ENCODE measurements at places on chromosomes 4 and X.

- no peak for DNase-seq
Observed at GRCh38 chr4:26299254-26299882, 21.4 kb upstream of the RBPJ start.

GRCh38 chr4:159191989-159192388 lies 89.1 kb downstream of the RAPGEF2 start:
- DNase-seq: no peak

GRCh38 chr4:51884055-51884454 lies 41.1 kb downstream of the DCUN1D4 start:
- DNase-seq: no peak

- DNase-seq: no peak
Observed at GRCh38 chr4:78652282-78652876, 100.8 kb downstream of the ANXA3 start.

DNA sequence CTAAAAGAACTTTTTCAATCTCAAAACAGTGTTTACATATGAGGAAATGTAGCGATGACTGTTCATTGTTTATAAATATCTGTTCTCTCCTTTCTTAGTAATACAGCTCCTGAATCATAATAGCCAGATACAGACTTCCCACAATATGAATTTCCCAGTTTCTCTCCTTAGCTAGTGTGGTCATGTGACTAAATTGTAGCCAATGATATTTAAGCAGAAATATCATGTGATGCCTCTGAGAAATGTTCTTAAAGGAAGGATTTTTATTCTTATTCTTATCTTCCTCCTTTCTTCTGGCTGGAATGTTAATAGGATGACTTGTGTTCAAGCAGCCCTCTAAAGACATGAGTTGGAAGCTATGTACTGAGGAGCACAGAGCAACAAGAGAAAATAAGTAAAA lies 383.7 kb upstream of the ATOH1 start:
- DNase-seq: no peak

GRCh38 chrX:105823092-105823455 lies 735 bp downstream of the NRK start:
- no peak for DNase-seq

- no peak for DNase-seq
Observed at GRCh38 chrX:55163171-55163570, 57.0 kb upstream of the PAGE5 start.

DNA sequence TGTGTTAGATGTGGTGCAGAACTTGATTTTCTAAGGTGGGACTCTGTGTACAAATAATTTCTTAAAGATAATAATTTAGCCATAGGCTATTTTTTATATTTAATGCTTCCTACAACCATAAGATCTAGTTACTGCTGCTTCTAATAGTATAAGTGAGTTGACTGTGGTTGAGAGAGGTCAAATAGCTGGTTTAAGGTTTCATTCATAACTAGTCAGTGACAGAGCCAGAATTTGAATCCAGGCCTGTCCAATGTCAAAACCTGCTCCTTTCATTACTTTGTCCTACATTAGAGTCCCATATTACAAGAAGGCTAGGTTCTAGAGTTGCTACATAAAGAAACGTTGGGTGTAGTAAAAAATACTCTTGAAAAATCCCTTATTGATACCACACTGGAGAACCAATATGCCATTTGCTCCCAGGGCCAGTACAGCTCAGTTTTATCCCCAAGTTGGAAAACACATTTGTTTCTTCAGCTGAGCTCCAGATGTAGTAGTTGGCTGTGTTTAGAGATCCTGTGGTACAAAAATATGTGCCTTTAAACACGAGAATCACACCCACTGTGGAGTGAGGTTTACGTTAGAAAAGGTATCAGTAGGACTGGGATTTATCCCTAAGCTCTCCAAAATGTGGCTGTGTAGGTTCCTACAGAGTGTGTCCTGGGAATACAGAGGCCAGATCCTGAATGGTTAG lies 84.3 kb downstream of the REPS2 start:
- no peak for DNase-seq

DNA sequence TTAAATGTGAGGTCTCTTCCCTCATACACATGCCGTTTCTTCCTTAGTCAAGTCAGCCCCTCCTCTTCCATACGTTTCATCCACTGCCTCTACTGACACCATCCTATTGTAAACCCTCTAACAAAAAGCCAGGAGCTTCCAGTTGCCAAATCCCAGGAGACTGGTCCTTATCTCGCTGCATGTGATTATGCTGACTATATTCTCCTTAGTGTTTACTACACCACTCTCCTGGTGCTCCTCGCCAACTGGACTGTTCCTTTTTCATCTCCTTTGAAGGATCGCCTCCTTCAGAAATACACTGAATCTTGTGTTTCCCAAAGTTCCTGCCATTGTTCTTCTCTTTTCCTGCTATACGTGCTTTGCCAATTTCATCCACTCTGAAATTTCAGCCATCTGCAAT lies 27.7 kb downstream of the MAML3 start:
- no peak for DNase-seq

All from cortex of kidney (tissue), 1 donor.